Left ventricle myocardium superior (tissue), 1 donor: ENCODE measurements at places on chromosomes 5 and 9.

GRCh38 chr9:77605449-77606220 lies 42.5 kb downstream of the GNA14 start:
- DNase-seq: no peak

GRCh38 chr5:116789522-116789921 lies 214.9 kb upstream of the SEMA6A start:
- DNase-seq: no peak

DNA sequence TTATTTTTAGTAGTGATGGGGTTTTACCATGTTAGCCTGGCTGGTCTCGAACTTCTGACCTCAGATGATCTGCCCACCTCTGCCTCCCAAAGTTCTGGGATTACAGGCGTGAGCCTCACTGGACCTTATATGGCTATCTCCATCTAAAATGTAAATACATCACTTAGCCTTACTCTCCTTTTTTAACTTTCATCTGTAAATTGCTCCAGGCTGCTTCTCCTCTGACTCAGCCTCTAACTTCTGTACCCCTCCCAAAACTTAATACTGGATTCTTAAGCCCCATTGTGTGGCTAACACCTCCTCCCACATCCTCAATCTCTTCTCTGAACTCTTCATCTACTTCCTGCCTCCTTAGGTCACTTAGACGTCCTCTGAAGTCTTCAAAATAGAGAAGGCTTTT lies 4.0 kb downstream of the SNX30 start:
- DNase-seq: no peak

DNA sequence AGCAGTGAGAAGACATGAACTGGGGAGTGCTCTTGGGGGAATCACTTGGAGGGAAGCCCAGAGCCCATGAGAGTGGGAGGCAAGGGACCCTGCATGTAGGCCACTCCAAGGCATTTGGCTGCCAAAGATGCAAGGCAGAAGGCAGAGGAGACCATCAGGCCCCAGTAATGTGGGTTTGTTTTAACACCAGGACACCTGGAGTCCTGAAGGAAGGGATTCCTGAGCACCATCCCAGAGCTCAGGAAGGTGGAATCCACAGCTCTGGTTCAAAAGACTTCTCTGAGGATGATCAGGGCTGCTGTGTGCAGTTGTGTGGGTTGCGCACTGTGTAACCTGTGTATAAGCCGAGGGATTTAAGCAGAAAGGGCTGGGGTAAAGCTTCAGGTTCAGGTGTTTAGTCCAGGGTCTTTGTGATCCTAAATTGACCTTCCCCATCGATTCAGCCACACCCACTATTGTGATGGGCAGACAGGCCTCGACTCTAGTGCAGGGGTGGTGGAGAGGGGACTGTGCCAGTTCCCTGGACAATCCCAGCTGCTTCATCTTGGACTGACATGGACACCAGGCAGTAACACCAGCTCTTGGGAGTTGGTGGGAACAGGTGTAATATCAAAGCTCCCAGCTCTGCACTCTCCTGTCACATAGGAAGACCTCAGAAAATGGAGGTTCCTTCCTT lies 11.0 kb downstream of the B4GALT7 start:
- no peak for DNase-seq

DNA sequence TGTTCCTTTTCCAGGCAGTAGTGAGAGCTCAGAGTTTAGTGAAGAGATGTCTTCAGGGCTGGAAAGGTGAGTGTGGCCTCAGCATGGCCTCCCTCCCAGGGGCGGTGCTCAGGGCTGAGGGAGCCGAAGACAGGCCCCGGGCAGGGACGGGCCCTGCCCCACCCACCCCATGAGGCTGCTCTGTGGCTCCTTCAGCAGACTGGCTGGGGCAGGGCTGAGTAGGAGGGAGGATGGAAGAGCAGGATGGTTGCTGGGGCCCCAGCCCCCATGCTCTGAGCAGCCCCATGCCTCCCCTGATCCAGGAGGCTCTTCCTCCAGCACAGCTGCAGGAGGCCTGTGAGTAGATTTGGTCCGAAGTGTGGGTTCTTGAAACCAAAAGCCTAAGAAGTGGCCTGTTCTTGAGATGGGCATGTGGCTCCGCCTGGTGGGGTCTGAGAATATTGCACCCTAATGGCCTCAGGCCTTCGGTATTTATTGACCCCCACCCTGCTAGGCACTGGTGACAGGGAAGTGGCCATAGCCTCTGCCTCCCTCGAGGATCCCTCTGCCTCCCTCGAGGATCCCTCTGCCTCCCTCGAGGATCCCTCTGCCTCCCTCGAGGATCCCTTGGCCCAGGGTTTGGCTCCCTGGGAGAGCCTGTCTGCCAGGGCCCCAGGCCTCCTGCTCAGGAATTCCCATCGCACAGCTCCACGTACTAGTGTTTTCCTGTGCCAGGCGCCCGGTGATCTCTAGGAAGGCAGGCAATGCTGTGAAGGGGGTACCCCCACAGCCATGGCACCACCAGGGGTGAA lies 65.4 kb upstream of the GARNL3 start:
- DNase-seq: peak; percentile 84

GRCh38 chr5:93967923-93968322 lies 226.5 kb upstream of the POU5F2 start:
- no peak for DNase-seq

- no peak for DNase-seq
Measured at GRCh38 chr5:160082614-160083500, 36.4 kb downstream of the PWWP2A start.

- DNase-seq: no peak
Measured at GRCh38 chr5:21574438-21574837, 1278.7 kb downstream of the CDH12 start.

DNA sequence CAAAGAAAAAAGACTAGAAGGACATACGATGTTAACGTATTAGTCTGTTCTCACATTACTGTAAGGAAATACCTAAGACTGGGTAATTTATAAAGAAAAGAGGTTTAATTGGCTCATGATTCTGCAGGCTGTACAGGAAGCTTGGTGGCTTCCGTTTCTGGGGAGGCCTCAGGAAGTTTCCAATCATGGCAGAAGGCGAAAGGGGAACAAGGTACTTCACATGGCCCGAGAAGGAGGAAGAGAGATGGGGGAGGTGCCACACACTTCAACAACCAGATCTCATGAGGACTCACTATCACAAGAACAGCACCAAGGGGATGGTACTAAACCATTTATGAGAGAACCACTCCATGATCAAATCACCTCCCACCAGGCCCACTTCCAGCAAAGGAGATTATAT lies 110.1 kb downstream of the CARTPT start:
- DNase-seq: no peak

GRCh38 chr5:135076801-135077200 lies 42.8 kb upstream of the PITX1 start:
- DNase-seq: no peak

- DNase-seq: no peak
Measured at GRCh38 chr5:52898961-52899680, 90.0 kb upstream of the ITGA2 start.

GRCh38 chr5:10726913-10727517 lies 34.0 kb downstream of the DAP start:
- no peak for DNase-seq
